ENCODE measurements at places on chromosomes 2 and 18.

DNA sequence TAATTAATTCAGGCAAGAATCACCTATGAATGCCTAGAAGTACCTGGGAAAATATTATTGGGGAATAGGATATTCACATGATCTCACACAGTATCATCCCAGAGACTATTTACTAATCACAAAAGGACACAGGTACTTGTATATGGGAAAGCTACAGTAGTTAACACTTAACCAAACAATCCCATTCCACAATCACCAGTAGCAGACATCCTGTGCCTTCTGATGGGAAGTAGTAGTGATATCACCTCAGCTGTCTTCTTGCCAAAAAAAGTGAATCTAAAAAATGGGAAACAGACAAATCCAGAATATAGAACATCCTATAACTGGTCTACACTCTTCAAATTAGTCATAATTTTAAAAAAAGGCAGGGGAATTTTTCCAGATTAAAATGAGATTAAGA is 75.6 kb upstream of the CCDC150 start:
- no peak for DNase-seq

DNA sequence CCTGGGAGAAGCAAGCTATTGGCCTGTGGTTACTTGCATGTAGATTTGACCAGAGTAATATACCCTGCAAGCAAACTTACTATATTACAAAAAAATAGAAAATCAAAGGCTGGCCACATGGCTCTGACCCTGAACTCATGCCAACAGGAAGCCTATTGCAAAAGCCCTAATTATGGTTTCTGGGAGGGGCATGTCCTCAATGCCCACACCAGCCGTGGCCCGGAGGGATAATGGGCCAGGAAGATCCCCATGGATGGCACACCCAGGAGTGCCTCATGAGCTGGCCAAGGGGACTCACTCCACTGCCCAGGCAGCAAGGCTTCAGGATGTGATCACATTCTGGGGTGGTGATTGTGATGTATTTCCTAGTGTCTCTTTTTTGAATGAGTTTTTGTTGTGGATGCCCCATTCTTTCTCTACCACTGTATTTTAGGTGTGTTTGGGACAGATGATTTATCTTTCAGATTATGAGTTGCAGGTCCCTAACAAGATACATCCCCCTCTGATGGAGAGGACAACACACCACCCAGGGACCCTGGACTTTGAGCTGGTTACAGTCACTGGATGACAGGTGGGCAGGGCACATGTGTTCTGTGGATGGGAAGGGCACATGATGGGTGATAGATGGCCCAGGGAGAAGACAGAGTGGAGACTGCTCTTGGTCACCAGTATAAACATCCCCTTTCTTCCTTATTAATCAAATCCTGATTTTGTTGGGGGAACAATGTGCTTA is 18.7 kb upstream of the TFCP2L1 start:
- no peak for DNase-seq

GRCh38 chr2:74530239-74531187 is 780 bp downstream of the HTRA2 start:
- DNase-seq = no peak

DNA sequence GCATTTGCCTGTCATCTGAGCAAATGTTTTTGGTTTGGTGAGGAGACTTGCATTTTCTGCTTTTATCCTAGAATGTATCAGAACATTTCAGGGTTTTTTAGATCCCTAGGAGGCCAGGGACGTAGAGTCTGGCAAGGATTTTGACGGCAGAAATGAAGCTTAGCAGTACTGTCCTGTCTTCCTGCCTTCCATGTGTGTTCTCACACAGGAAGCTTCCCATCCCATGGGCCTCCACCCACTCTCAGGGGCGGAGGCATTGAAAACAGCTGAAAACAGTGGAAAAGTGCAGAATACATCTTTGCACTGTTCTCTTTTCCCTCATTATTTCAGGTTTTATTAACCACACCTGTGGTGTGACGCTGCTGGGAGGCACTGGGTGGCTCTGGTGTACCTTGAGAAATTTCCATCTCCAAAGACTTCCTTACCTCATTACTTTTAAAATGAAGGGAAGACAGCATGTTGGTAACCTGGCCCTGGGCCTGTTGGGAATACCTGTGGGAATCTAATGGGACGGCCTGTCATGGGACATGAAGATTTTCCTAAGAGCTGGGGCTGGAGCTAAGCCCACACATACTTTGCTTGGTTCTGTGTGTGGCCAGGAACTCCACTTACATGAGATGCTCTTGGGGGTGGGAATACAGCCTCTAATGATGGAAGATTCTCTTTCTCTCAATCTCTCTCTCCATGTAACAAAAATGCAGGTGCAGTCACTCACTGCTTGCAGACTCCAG is 20.5 kb downstream of the PCARE start:
- no peak for DNase-seq

DNA sequence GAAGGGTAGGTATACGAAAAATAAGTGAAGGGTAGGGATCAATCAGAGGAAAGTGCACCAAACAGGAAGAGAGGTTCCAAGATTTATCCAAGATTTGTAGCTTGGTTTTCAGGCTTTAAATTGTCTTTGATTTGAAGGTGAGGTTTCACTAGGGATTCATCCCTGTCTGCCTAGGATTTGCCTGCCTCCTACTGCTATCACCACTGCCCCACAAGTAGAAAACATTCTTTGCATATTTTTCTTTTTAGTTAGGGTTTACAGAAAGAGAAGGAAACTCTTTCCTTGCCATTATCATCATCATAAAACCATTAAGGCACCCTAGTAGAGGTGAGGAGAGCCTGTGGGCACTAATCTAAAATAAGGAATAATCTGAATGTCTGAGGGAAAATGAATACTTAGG is 45.8 kb upstream of the TANC1 start:
- DNase-seq = no peak

DNA sequence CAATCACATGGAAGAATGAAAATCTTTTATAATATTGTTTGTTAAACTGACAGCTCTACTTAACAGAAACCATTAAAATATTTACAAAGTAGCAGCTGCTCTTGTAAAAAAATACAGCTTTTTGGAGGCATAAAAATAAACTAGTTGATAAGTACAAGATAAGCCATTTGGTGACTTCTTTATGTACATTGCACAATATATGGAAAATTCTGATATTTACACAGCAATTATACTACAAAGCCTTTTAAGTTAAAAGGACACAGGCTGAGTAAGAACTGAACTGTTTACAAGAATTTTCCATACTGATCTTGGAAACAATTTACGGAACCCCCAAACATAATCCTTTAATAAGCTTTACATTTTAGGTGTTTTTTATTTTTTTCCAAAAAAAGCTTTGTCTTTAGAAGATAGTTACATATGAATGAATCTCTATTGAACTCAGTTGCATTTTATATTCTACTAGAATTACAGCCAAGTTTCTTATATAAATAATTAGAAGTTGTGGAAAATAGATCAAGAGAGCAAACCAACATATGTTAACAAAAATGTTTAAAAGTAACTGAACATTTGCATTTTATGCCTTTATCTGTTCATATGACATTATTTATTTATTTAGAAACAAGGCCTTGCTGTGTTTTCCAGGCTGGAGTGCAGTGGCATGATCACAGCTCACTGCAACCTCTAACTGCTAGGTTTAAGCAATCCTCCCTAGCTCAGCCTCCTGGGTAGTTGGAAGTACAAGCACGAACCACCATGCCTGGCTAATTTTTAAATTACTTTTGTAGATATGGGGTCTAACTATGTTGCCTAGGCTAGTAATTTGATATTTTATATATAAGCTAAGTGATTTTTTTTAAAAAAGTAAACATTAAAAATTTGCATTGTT is 142.5 kb downstream of the OTX1 start:
- no peak for DNase-seq

DNA sequence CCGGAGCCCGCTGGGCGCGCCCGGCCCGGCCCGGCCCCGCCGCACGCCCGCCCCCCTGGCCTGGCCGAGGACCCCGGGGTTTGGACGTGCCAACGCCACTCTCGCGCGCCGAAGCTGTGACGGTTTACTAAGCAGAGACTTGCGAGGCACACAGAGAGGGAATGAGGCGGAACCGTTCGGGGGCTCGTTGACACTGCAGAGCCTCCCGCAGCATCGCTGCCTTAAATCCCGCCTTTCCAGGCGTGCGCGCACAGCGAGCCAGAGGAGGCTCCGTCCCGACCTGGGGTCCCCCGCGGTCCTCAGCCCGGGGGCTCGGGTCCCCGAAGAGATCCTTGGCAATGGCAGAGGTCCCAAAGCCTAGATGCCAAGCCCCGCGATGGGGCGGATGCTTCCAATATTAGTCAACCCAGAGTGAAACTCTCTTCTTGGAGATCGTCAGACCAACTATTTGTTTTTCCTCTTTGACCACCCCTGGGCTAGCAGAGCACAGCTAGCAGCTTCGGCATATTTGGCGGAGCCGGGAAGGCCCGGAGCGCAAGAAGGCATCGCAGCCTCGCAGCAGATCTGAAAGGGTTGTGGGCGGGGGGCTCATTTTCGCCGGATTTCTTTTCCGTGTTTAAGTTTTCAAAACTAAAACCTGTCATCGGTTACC is at the start of gene ZNF385B:
Gene ZNF385B, minus strand, starts transcription at position 197 of the 652 bp plus-strand sequence.
- no peak for DNase-seq

GRCh38 chr18:78323453-78324197 is 656.0 kb upstream of the SALL3 start:
- no peak for DNase-seq

- no peak for DNase-seq
These were observed 26.6 kb downstream of the ONECUT2 start for GRCh38 chr18:57461652-57462269.

DNA sequence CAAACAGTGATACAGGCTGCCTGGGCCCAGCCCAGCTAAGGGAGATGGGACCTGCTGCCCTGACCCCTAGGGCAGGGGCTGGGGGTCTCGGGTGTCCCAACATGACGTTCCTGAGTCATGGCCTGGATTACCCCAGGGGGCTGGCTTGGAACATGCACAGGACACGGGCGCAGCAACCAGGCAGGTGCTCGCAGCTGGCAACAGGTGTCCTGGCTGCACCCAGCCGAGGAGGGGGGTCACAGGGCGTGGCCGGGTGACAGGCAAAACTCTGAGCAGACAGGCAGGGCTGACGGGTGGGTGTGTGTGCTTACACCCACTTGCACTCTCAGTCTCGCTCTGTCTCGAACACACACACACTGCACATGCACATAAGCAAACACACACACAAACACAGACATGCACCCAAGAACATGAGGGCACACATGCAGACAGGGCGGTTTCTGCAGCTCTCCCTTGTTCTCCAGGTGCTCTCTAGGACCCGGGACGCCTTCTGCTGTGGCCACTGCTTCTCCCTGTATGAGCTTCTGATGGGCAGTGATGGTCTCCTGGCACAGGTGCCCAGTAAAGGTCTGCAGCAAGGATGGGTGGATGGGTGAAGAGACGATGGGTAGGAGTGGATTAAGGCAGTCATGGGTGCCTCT is 33.7 kb upstream of the TAF1B start:
- DNase-seq = no peak

DNA sequence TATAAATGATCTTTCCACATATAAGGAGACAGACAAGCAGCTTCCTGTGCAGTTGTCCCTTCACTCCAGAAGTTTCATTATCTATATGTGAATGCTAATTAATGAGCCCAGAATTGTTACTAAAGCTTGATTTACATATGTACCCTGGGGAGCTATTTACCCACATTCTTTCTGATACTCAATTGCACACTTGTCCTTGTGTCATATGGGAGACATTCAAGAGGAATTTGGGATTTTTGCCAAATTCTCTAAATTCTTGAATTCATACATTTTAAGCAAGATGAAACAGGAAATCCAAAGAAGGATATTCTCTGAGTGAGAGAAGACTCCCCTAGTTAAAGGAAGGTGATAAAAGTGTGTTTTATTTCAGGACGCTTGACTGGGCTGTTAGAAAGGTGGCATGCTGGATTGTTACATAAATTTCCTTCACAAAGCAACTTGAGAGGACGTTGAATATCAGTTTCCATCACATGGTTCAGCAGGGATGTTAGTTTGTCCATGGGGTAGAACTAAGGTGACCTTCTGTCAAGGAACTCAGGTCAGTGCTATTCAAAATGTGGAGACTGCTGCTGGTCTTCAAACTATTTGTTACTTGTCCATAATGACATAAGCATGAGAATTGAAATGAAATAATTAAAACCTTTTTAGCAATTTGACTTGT is 368.2 kb downstream of the IRS1 start:
- no peak for DNase-seq

DNA sequence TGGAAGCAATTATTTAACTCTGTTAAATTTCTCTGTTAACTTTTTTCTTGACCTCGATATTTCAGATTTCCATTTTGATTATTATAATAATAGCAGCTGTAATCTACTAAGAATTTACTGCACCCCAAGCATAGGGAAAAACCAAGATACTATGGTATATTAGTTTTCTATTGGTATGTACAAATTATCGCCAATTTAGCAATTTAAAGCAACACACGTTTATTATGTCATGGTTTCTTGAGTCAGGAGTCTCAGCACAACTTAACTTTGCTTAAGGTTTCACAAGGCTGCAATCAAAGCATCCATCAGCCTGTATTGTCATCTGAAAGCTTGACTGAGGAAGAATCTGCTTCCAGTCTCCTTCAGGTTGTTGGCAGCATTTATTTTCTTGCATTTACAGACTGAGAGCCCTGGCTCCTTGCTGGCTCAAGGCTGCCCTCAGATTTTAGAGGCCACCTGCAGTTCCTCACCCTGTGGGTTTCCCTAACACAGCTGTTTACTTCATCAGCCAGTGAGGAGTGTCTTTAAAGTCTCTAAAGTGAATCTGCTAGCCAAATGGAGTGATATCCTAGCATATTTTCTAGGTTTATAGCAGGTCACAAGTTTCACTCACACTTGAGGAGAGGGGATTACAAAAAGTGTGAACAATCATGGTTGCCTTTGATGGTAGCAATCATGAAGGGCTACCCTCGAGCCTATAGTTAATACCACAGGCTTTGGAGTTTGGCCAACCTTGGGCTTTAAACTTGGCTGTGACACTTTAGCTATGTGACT is 4.4 kb upstream of the VPS54 start:
- DNase-seq = no peak

- DNase-seq = no peak
These were observed 170.5 kb downstream of the CELF4 start for GRCh38 chr18:37395138-37395537.
